ENCODE measurements at places on chromosomes 13 and 19.

- no peak for DNase-seq
Measured at GRCh38 chr13:25116044-25116443, 20.1 kb downstream of the PABPC3 start.

DNA sequence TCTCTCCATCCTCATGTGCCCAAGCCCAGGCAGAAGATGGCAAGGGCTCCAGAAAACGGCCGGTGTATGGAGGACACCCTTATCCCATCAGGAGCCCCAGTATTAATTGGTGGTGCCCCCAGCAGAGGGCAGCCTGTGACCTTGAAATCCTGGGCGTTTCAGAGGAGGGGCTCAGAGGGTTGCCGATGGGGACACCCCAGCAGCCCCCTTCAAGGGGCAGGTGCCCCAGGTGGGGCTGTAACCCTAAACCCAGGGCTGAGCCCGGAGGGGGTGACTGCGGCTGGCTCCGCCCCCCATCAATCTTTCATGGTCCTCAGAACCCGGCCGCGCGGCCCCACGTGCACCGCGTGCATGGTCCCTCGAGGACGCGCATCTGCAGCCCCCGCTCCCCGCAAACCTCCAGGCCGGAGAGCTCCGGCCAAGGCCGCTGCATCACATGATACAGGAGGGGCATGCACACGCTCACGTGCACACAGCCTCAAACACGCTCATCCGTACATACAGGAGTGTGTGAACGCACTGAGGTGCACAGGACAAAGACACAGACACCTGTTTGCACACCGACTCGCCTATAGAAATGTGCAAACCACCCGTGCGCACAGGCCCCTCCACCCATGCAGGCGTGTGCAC lies 949 bp downstream of the RAB3A start:
- DNase-seq, result no peak

GRCh38 chr19:15241259-15241910 lies 9.1 kb upstream of the EPHX3 start:
- no peak for DNase-seq

- no peak for DNase-seq
Measured at GRCh38 chr19:42487032-42487797, 41.1 kb downstream of the CEACAM1 start.

GRCh38 chr13:100245104-100245503 lies 156.2 kb downstream of the PCCA start:
- no peak for DNase-seq

- DNase-seq, result no peak
Measured at GRCh38 chr13:88288326-88288725, 617.2 kb downstream of the SLITRK5 start.

- no peak for DNase-seq
Measured at GRCh38 chr13:110227416-110227815, 79.5 kb downstream of the COL4A1 start.

GRCh38 chr13:74131227-74131626 lies 3.0 kb downstream of the KLF12 start:
- DNase-seq, result no peak

DNA sequence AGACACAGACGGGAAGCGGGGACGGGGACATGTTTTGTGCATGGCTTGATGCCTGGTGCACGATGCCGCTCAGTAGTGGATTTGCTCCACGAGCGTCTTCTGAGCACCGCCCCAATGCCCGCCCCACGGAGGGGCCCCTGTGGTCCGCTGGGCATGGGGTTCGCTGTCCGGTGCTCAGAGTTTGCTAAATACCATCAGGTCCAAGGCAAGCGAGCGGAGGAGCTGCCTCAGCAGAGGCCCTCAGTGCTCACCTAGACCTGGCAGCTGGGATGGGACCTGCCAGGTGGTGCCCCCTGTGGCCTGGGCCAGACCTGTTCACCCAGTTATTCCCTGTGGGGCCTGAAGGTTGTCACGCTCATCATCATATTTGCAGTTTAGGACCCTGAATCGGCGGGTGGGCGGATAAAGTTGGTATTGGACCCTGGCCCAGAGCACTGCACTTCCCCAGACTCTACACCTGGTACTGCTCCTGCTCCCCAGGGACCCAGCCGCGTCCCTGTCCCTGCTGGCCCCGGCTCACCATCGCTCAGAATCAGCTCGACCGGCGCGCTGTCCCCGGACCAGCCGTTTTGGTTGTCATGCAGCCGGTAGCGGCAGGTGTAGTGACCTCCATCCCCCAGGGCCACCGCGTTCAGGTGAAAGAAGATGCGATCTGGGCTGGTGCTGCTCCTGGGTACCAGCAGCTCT lies 2.3 kb downstream of the A1BG start:
- DNase-seq, result no peak

- DNase-seq, result no peak
Measured at GRCh38 chr13:63595811-63596210, 2180.2 kb upstream of the PCDH20 start.

DNA sequence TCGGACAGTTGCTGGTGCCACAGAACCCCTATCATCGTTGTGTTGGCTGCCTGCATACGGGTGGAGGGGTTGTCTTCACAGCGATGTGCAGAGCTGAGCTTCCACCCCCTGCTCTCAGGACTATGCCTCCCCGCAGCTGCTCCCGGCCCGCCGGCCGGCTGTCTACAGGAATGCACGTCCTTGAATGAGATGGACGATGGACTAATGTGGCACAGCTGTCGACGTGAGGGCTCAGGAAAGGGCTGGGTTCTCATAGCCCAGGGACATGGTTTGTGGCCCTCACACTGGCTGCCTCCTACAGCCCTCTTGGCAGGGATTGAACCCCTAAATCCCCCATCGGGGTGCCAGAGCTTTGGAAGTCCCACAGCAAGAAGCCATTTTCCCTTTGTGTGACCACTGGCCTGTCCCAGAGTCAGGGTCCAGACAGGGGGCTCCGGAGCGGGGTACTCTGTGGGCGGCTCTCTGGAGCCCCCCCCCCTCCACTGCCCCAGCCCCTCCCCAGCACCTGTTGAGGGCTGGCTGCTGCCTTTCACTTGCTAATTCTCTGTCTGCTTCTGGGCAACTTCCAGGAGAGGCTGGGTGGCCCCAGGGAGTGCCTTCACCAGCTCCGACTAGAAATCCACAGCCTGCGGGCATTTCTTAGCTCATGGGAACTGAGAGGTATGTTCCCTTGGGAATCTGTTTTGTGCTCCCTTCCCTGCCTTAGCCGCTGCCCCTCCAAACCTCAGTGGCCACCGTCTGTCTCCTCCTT lies 40.2 kb downstream of the TSSK6 start:
- no peak for DNase-seq

- no peak for DNase-seq
Measured at GRCh38 chr19:40805258-40805868, 6.4 kb downstream of the EGLN2 start.

- DNase-seq, result no peak
Measured at GRCh38 chr13:78398743-78399410, 204.5 kb downstream of the POU4F1 start.

GRCh38 chr13:31204592-31204991 lies 4.8 kb downstream of the B3GLCT start:
- DNase-seq, result no peak

GRCh38 chr13:23509781-23510543 lies 60.2 kb upstream of the TNFRSF19 start:
- no peak for DNase-seq

DNA sequence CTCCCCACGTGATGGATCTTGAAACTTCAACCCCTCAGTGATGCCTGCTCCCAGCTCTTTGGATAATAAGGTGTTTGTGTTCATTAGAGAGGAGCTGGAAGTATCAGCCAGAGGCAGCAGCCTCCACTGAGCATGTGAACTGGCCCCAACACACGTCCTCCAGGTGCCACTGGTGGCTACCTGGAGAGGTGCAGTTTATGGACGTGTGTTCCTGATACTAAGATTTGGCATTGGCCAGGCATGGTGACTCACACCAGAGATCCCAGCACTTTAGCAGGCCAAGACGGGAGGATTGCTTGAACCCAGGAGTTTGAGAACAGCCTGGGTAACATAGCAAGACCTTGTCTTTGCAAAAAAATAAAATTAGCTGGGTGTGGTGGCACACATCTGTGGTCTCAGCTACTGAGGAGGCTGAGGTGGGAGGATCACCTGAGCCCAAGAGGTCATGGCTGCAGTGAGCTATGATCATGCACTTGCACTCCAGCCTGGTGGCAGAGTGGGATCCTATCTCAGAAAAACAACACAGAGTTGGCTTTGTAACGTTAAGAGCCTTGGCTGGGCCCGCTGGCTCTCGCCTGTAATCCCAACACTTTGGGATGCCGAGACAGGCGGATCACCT lies 34.4 kb downstream of the SLC25A42 start:
- DNase-seq, result no peak

DNA sequence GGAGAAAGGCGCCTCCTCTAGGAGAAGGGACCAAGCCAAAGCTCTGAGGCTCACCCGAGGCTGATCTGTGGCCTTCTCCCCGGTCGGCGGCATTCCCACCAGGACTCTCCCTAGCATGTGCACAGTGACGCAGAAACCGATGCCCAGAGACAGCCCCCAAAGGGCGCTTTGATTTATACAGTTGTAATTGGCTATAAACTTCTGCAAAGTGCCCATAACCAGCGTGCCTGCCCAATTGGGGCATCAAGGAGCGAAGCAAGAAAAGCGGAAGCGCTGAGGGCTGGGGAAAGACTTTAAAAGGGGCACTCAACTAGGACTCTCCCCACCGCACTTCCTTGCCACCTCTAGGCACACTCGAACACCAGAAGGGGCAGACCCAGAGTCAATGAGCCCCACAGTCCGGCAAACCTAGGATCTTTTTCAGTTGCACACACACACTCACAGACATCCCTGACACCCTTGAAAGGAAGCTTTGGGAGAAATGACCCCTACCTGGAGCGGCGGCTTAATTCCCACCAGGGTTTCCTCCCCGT lies 1.8 kb downstream of the CDX2 start:
- DNase-seq, result no peak

GRCh38 chr19:2732157-2732725 lies 7.6 kb downstream of the SLC39A3 start:
- DNase-seq, result no peak

GRCh38 chr19:45981350-45981749 lies 7.7 kb upstream of the NOVA2 start:
- DNase-seq, result no peak

DNA sequence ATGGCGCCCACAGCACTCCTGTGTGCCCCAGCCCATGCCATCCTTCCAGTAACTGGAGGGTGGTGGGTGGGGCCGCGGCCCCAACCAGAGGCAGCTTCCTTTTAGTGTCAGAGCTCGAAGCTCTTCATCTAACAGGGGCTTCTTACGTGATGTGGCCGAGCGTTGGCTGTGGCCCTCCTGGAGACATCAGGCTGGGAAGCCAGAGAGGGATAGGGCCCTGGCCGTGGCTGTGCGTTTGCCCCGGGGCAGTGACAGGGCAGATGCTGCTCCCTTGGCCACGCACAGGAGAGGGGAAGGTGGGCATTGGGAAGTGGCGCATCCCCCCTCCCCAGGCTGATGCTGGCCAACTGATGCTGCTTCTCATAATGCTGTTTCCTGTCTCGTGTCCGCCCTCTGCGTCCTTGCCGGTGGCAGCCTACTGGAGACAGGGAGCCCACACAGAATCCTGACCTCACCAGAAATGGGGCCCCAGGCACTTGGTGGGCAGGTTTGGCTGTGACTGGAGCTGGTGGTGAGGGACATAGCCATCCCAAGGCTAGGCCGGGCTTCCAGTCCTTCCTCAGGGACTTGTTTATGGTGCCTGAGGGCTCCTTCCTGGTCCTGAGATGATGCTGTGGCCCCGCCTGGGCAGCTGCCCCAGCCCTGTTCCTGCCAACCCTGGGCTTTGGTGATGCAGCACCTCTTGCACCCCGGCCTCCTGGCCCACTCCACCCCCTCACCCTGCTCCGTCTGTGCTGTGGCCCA lies 34.3 kb downstream of the ATP4B start:
- DNase-seq, result no peak

DNA sequence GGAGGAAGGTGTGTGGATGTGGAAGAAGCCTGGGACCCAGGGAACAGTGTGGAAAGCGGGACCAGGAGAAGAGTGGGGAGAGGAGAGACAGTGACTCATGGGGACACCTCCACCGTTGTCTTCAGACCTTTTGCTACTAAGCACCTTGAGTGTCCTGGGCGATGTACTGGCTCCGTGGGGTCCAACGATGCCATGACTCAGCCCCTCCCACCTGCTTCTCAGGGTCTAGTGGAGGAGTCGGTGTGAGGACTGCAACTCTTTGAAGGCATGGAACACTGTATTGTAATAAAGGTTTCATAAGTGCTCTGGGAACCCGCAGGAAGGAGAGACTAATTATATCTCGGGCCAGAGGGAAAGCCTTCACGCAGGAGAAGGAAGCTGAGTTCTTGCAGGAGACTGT lies 166.9 kb upstream of the KL start:
- DNase-seq, result no peak

DNA sequence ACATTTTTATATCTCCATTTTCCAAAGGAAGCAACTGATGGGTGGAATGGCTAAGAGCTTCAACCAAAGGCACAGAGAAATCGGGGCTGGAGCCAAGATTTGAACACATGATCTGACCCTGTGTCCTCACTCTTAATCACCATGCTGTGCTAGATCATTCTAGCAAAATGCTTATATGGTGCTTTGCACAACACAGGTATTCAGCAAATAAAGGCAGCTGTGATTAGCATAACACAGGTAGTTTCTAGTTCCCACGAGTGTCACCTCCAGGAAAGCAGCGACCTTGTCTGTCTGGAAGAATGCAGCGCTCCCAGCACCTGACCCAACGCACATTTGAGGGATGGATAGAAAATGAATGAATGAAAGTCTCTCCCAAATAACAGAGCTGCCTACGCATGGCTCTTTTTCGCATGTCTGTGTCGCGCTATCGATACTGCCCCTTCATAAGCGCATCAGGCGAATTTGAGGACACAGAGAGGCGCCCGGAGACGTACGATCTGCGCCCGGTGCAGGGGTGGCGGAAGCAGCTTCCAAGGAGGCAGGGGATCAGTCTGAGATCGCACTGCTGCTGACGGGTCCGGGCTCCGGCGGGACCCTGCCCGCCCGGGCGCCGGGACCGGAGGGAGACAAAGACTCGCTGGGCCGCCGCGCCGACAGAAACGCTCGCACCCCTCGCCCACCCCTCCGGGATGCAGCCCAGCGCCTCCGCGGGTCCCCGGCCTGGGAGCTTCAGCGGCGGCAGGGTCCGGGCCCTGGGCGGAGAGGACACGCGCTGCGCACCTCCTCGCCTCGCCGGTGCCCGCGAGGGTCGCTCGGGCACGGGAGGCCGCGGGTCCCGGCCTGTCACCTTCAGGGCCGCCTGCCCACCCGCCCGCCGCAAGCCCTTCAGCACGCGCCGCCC lies 609 bp downstream of the EPS15L1 start:
- no peak for DNase-seq

DNA sequence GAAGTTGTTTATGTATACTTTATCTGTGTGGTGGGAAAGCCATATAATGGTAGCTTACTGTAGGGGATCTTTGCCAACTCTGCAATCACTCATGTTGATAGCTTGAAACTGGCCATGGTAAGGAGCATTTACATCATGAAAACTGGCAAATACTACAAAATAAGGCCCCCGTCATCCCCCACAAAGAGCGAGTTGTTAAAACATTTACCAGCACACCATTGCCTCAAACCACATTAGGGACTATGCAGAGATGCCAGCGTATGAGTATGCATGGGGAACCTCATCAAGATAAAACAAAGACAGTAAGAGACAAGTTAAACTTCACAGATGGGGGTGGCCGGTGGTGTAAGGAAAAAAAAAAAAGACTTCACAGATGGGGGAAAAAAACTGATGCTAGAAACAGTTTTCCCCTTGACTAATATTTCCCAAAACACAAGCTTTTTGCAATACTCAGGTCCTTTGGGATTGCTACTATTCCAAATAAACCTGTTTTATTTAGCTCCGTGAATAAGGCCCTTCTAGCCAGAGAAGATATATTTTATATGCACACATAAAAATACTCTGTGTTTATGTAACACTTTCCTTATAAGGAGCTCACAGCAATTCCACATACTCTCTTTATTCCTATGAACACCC lies 70.6 kb upstream of the SERP2 start:
- DNase-seq, result no peak

- DNase-seq, result no peak
Measured at GRCh38 chr13:93774506-93774905, 547.9 kb downstream of the GPC6 start.

Data from epithelial cell of prostate (primary cell).